ENCODE measurements at places on chromosomes 16 and 17. TPM values are rescaled to one million over a fixed set of nuclear protein-coding genes. Genes with fewer than 3 reads are reported as not detected.

GRCh38 chr16:84061236-84061819 is 18.7 kb upstream of the SLC38A8 start:
- no peak for DNase-seq

GRCh38 chr16:3478242-3478925 is 16.9 kb downstream of the C16orf90 start:
- no peak for DNase-seq

GRCh38 chr16:87044829-87045228 is 272.4 kb downstream of the C16orf95 start:
- no peak for DNase-seq

GRCh38 chr16:14070555-14070876 is 603 bp upstream of the MRTFB start:
- no peak for DNase-seq

DNA sequence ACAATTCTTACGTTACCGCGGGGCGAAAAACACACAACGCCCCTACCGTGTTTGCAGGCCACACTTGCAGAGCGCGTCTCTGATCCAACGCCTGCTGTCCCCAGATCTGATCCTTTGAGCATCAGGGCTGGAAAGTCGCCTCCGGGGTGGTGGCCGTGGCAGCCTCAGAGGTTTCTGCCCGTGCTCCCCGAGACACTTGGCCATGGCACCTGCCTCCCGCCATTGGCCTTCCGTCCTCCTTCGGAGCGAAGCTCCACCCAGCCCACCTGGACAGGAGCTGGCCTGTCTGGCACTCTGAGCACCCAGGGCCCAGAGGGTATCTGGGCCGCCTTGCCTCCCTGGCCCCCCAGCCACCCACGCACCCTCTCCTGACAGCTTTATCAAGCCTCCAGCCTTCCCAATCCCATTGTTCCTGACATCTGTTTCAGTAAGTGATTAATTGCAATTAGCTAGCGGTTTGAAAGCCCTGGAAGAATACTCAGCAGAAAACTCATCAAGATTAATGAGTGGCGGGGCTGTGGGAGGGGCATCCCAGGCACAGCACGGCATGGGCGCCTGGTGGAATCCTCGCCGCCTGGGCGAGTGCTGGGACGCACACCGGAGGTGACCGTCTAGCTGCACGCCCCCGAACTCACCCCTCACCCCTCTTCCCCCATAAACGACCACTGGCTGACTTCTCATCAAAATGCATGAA is 181.5 kb upstream of the GSE1 start:
- no peak for DNase-seq

DNA sequence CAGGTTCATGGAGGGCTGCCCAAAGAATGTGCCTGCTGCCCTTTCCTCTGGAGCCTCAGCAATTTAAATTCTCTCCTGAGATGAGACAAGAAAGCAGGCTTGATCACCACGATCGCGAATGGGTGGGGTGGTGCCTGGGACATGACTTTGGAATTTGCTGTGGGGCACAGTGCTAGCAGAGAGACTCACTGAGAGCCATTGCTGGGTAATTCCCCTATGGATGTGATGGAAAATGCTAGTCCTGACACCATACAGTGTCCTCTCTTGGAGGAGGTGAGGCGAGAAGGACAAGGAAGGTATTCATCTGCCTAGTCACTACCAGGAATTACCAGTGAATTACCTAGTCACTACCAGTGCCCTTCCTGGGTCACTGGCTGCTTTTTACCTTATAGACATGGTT is 15.5 kb downstream of the FAM20A start:
- DNase-seq, result no peak

DNA sequence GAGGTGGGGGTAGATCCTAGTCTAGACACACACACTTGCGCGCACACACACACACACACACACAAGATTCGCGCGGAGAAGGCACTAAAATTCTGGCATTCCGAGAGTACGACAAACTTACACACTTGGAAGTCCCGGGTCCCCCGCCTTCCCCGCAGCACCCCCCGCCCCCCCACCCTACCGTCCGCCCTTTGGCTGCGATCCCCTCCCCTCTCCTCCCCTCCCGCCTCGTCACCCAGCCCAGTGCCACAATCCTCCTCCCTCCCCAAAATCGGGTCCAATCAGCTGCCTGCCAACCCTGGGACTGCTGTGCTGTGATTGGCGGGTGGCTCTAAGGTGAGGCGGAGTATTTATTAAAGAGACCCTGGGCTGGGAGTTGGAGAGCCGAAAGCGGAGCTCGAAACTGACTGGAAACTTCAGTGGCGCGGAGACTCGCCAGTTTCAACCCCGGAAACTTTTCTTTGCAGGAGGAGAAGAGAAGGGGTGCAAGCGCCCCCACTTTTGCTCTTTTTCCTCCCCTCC is at the start of gene SOX9:
Gene SOX9, plus strand, starts transcription at position 379 of the 522 bp plus-strand sequence. CDS start 372 bp downstream, outside the sequence.
- peak; percentile 39 for DNase-seq

GRCh38 chr17:45740553-45741330 is 43.4 kb upstream of the CRHR1 start:
- DNase-seq, result no peak

DNA sequence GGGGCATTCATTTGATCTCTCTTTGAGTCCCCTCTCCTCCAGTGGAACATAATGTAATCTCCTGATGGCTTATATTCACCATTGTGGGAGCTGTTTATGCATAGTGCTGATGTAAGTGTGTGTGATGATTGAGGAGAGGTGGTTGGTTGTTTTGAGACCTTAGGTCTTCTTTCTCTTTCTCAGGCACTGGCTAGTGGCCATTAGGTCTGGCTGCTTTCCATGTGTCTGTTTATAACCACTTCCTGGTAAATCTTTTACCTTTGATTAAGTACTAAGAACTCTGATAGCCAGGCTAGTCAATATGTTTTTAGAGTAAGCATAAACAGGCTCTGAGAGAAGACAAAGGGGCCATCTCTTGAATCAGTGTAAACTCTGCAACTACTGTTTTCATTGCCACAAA is 27.9 kb downstream of the VAT1L start:
- no peak for DNase-seq

GRCh38 chr16:88533381-88533917 is 36.8 kb upstream of the ZC3H18 start:
- no peak for DNase-seq

DNA sequence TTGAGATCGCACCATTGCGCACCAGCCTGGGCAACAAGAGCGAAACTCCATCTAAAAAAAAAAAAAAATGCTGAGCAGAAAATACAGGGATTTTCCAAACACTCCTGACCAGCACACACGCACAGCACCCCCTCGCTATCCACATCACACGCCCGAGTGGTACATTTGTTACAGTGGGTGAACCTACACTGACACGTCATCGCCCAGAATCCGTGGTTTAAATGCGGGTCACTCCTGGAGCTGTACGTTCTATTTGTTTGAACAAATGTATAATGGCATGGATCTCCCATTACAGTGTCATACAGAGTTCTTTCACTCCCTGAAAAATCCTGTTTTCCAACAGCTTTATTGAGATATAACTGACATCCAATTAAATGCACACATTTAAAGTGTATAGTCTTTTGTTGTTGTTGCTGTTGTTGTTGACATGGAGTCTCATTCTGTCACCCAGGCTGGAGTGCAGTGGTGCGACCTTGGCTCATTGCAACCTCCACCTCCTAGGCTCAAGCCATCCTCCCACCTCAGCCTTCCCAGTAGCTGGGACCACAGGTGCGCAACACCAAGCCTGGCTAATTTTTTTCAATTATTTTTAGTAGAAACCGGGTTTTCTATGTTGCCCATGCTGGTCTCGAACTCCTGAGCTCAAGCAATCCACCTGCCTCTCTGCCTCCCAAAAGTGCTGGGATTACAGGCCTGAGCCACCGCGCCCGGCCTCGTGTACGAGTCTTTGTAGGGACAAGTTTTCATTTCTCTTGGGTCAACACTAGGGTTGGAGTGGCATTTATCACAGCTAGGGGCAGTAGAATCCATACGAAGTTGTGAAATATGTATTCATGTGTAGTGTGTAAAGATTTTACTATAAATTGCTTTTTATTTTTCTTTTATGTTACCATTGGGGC is 4.4 kb upstream of the CARHSP1 start:
- no peak for DNase-seq

- no peak for DNase-seq
Measured at GRCh38 chr17:48995304-48995973, 1.7 kb upstream of the IGF2BP1 start.

GRCh38 chr16:85126705-85127378 is 14.6 kb upstream of the CIBAR2 start:
- no peak for DNase-seq

DNA sequence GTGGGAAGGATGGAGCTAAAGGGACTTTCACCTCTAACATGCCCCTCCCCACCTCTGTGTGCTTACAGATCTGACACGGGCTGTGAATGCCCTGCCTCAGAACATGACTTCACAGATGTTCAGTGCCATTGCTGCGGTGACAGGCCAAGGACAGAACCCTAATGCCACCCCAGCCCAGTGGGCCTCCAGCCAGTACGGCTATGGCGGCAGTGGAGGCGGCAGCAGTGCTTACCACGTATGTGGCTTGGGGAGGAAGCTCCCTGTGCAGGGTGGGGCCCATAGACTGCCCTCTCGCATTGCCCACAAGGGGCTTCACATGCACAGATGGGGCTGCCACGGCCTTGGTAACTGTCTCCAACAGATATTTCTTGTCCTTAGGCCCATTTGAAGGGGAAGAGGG is 11.4 kb downstream of the PROCA1 start:
- DNase-seq, result no peak

- no peak for DNase-seq
Measured at GRCh38 chr16:58471209-58471975, 28.6 kb upstream of the NDRG4 start.

DNA sequence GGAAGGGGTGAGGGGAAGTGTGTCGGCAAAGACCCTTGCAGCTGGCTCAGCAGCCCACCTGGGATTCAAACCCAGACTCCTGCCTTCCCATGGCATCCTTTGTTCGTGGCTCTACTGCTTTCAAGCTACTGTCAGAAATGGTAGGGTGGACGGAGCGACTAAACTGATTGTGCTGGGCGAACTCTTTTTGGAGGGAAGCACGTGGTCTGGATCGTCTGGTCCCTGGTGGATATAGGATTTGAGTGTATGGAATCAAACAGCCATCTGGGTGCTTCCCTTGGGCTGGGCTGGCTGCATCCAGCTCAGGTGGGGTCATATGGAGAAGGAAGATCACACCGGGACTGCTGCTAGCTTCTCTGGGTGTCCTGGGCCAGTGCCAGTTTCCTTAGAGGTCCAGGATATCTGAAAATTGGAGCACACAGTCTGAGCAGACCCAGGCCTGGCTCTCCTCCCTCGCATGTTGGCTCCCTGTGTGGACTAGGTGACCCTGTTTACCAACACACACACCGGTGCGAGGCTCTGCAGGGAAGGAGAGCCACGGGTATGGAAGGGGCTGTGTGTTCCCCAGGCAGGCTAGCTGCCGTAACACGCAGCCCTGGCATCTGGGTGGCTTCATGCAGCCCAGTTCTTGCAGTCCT is 8.6 kb downstream of the CMIP start:
- DNase-seq, result no peak

DNA sequence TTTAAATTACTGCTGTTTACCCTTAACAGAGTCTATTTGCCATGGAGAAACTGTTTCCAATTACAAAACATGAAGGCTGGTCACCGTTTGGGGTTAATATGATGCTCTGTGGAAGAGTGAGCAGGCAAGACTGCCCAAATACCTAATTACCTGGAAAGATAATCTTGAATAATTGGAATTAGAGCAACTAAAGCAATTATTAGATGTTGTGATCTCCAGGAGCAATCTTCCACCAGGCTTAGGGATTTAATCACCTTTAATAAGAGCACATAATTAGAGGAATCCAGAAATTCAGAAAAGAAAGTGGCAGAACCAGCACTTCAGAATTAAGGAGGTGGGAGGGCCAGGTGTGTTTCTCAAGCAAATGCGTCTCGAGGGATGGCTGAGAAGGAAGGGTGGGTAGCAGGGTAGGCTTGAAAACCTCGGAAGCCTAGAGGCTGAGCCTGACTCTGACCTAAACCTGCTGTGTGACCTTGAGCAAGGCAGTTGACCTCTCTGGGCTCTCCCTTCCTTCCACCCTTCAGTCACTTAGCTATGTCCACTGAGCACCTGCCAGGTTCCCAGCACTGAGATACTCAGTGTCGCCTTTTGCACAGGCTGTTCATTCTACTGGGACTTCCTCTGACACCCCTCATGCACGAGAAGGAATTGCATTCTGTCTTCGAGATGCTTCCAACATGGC is 113.2 kb downstream of the GSG1L start:
- DNase-seq, result no peak

GRCh38 chr16:75280331-75280804 is 28.9 kb upstream of the BCAR1 start:
- DNase-seq, result no peak

DNA sequence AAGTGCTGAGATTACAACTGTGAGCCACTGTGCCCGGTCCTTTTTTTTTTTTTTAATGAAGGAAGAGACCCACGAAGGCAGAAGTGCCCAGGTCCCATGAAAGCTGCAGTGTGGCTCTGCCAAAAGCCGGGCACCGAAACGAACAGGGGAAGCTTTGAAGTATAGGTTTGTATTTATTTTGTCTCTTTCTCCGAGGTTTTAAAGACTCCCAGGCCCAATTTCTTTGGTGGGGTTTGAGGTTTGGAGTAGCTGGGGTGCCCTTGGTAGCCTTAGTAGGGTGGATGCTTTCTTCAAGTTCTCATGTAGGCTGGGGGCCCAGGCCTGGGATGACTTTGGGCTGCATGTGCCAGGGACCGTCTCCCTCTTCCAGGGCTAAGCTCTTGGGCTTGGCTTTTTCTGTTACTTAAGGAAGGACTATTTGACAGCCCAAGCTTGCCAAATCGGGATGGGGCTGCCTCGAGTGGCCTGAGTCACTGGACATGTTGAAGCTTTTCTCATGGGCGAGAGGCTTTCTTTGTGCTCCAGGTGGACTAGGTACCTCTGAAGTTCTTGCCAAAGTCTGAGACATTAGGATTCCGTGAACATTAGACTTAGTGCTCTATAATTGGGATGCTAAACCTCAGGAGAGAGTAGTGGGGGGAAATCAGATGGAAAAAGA is 66.3 kb downstream of the WIPI1 start:
- no peak for DNase-seq

The STH gene
- total RNA-seq, result not detected

The CD7 gene
- 1.9 TPM for total RNA-seq

The SYT17 gene
- total RNA-seq, result 0.27 TPM

The FOXL1 gene
- total RNA-seq, result under 0.01 TPM

The RNF167 gene
- total RNA-seq, result 27.5 TPM

The CACNA1H gene
- under 0.01 TPM for total RNA-seq

The BEAN1 gene
- total RNA-seq, result not detected

The MLX gene
- total RNA-seq, result 24.2 TPM

The TRIM37 gene
- total RNA-seq, result 14.5 TPM

The WSCD1 gene
- under 0.01 TPM for total RNA-seq

The FAM117A gene
- total RNA-seq, result 260 TPM

The TEX19 gene
- total RNA-seq, result not detected

The MRPS23 gene
- total RNA-seq, result 11.6 TPM

The KRTAP1-5 gene
- total RNA-seq, result not detected

The RAB11FIP4 gene
- total RNA-seq, result 15.1 TPM

The ITPRIPL2 gene
- 17.2 TPM for total RNA-seq
